ENCODE measurements at places on chromosomes 2 and 18.

GRCh38 chr2:122389694-122390093 lies 634.2 kb downstream of the TSN start:
- DNase-seq: no peak

DNA sequence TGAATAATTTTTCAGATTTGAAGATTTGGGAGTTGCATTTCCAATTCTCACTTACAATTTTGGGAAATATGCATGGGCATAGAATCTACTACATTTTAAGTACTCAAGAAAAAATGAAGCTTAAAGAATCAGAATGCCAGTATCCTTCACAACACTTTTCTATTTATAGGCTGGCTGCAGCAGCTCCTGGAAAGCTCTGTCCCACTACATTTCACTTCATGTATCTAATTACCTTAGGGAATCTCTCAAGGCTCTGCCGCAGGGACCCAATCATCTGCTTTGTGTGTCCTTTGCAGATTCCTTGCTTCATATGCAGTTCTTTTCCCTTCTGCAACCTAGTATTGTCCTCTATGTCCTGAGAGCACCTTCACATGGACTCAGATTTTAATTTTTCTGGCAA lies 102.9 kb downstream of the NUP35 start:
- DNase-seq: no peak

- DNase-seq: no peak
Observed at GRCh38 chr2:64526034-64526433, 1.9 kb downstream of the AFTPH start.

DNA sequence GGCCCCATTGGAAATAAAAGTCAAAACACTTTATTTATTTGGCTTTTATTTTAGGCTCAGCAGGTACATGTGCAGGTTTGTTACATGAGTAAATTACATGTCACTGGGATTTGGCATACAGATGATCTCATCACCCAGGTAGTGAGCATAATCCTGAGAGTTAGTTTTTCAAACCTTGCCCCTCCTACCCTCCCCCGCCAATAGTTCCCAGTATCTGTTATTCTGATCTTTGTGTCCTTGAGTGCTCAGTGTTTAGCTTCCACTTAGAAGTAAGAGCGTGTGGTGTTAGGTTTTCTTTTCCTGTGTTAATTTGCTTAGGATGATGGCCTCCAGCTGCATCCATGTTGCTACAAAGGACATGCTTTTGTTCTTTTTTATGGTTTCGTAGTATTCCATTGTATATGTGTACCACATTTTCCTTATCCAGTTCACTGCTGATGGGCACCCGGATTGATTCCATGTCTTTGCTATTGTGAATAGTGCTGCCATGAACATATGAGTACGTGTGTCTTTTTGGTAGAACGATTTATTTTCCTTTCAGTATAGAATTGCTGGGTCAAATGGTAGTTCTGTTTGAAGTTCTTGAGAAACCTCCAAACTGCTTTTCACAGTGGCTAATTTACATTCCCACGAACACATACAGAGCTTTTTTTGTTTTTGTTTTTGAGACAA lies 47.9 kb downstream of the ARMC9 start:
- no peak for DNase-seq

GRCh38 chr2:76613330-76613729 lies 902.6 kb upstream of the GCFC2 start:
- DNase-seq: no peak
